ENCODE measurements at places on chromosomes 2 and 18.

GRCh38 chr2:133303150-133303549 is 265.1 kb downstream of the NCKAP5 start:
- DNase-seq = peak; percentile 77

- no peak for DNase-seq
These were observed 61.0 kb downstream of the SPP2 start for GRCh38 chr2:234111523-234111922.

DNA sequence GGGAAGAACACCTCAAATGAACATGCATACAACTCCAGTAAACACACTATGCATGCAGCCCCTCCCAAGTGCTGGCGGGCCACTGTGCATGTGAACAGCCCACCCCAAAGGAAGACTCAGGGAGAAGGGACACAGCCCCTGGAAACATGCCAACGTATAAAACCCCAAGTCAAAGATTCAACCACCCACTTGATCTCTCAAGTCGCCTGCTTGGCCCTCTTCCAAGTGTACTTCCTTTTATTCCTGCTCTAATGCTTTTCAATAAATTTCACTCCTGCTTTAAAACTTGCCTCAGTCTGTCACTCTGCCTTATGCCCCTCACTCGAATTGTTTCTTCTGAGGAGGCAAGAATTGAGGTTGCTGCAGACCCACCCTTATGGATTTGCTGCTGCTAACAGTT is 139.1 kb downstream of the C1D start:
- peak; percentile 29 for DNase-seq

GRCh38 chr2:109247812-109248211 is 118.8 kb downstream of the SH3RF3 start:
- peak; percentile 45 for DNase-seq

GRCh38 chr18:23832911-23833310 is 143.7 kb downstream of the LAMA3 start:
- DNase-seq = no peak

- peak; percentile 70 for DNase-seq
These were observed 13.2 kb upstream of the MYO1B start for GRCh38 chr2:191231995-191232394.

DNA sequence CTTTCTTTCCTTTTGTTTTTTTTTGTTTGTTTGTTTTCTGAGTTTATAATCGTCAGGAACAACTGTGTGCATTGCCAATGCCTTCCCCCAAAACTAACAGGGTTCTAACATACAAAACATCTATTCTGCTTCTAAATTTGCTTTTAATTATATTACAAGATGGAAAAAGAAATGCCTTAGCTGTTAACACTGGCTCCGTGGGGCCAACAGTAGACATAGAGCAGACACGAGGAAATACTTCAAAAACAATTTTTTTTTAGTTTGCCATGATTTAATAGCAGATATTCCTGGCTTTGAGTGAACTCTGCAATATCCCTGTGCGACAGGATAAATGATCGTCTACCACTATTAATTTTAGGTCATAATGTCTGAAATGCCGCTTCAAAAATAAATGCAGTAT is 153.3 kb upstream of the HNRNPA3 start:
- DNase-seq = no peak

- DNase-seq = no peak
These were observed 84.8 kb upstream of the BCL2L11 start for GRCh38 chr2:111035830-111036441.

GRCh38 chr2:120265006-120265405 is 12.4 kb downstream of the RALB start:
- DNase-seq = no peak

DNA sequence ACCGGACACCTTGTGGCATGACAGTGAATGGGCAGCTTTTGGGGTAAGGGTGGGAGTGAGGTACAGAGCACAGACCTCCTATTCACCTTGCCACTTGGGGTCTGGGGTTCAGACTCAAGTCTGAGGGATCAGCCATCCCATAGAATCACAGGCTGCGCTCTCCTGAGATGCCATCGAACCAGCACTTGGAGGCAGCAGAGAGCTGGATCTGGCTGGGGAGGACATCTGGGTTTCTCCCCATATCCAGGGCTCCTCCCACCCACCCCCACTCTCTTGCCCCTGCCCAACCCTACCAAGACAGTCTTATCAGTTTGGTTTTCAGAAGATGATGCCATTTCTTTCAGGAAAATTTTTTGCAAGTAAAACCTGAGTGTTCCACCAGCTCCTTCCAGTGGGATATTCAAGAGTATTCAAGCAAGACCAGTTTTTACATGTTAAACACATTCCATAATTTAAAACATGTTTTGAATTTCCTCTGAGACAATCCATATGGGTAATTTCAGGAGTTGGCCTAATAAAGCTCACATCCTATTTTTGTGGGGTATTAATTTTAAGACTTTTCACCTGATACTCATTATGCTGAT is 29.2 kb upstream of the TEX44 start:
- DNase-seq = peak; percentile 65

GRCh38 chr2:232586943-232587505 is 36.5 kb downstream of the EIF4E2 start:
- DNase-seq = no peak

DNA sequence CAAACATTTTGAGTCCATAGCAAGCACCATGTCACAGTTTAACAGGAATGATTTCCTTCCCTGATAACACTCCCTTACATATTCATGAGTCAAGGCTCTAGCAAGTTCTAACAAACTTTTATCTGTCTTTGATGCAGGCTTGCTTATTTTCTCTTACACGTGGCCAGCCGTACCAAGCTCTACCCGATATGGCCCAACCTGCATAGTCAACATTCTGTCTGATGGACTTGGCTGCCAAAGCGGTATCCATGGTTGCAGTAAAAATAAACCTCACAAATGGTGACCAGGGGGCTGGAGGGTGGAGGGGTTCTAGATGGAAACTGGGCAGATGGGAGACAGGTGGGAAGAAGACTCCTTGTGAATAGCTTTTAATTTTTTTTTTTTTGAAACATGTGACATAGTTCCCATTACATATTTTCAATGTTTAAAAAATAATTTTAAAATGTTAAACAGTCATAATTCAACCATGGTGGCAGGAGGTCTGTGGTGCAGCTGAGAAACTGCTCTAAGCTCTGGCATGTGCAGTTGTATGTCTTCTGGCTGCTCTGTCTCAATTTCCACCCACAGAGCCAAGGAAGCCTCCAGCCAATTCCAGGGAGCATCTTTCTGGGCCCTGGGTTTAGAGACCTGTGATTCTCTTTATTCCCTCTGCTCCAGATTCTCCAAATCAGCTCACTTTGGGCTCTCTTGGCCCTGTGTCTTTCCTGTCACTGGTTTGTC is 20.7 kb upstream of the CXCR1 start:
- DNase-seq = no peak

DNA sequence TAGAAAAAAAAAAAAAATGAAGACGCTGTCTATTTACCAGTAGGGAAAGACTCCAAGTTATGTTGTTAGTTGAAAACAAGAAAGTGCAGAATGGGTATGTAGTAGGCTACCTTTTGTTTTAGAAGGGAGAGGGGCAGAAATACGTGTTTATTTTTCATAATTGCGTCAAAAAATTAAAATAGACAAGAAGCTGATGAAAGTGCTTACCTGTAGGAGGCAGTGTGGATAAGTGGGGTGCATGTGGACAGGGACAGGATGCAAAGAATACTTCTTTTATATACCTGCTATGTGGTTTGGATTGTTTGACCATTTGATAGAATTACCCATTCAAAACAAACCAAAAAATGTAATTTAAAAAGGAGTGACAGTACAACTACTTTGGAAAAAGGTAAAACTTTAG is 3.0 kb upstream of the GCG start:
- no peak for DNase-seq

GRCh38 chr18:79402977-79403722 is 7.4 kb downstream of the NFATC1 start:
- DNase-seq = peak; percentile 36

DNA sequence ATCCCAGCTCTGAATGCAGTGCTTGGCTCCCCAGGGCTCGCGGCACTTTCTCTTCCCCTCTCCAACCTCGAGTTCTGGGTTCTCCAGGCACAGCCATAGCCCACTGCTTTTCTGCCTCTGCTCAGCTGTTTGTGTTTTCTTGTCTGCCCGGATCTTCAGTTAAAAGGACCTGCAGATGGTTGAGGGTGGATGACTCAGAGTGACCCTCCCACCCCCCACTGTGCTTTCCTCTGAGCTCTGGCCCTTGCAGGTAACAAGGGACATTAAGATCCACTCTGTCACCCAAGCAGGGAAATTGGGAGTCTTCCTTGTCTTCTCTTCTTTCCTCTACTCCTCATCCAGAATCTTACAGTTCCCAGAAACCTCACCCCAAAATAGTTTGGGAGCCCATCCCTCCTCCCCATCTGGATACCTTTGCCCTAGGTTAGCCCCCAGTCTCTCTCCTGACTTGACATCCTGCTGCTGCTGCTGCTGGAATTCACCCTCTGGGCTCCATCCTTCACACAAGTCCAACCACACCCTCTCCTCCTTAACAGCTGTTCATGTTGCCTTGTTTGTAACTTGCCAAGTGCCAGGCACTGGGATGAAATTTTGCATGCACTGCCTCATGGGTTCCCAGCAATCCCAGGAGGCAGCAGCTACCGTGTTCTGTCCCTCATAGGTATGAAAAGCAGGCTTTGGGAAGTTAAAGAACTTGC is 157.9 kb upstream of the TTC39C start:
- DNase-seq = no peak

- no peak for DNase-seq
These were observed 56.2 kb downstream of the EDAR start for GRCh38 chr2:108932736-108933332.

DNA sequence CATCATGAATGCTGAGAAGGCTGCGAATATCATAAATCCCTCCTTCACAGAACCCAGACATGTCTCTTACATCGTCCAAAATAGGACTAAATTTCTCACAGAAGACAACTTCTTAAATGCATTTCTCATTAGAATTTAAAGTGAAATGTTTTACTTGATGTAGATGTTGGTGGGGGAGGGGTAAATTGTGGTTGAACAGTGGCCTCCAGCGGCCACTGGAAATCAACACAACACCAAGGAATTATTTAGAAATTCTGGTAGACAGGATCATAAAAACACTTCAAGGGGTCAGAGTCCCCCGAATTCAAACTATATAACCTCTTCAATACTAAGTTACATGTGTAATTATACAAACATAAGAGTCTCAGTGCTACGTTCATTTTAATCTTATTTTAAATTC is 135.9 kb downstream of the ABCA12 start:
- DNase-seq = peak; percentile 66

DNA sequence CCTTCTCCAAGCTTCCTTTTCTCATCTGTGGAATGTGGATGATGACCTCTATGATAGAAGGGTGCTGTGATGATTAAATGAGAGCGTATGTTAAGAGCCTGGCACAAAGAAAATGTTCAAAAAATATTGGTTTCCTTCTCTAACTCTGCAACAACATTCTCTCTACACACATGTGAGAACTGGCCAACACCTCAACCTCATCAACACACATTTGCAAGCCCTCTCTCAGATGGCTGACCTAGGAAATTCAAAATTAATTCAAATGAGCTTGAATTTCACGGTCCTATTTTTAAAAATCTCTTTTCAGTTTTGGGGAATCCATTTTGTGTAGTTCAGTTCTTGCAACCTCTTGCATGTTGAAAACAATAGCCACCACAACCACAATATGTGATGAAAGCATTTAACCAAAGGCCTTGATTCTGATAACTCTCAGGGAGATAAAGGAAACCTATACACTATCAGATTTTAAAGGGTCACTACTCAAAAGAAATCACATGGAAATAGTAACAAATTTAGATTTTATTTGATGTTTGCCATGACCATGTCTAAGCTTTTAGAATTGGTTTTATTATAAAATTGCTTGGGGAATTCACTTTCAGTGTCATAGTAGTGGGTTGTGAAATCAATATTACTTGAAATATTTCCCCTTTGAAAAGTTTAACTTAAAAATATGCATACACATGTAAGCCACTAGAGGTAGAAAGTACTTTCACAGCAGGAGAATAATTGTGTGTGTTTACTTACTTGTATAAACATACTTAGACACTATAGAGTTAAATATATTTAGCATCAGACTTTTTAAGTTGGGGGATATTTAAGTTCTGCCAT is 16.6 kb upstream of the NABP1 start:
- no peak for DNase-seq

DNA sequence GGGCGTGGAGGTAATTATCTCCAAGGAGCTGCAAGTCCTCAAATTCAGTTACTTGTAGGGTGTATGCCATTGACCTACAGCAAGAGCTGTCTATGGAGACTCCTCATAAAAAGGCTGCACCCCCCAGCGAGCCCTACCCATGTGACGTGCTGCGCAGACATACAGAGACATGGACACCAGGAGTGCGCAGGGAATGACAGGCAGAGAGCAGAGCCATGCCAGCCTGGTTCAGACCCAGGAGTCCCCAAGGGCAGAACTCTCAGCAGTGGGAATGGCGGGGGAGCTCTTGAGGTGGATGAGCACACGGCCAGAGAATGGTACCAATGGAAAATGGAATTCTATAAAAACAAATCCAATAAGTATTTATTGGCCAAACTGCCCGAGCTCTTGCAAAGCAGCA is 310.1 kb downstream of the MYCN start:
- DNase-seq = no peak

- no peak for DNase-seq
These were observed 17.3 kb downstream of the SPOPL start for GRCh38 chr2:138518860-138519259.

- no peak for DNase-seq
These were observed 40.6 kb downstream of the ACTR3 start for GRCh38 chr2:113930448-113930847.

- DNase-seq = no peak
These were observed 119.2 kb upstream of the TMEM18 start for GRCh38 chr2:796141-796985.

- no peak for DNase-seq
These were observed 52.0 kb downstream of the ZFP36L2 start for GRCh38 chr2:43174368-43174916.

GRCh38 chr2:86238354-86238753 is 39.1 kb downstream of the MRPL35 start:
- no peak for DNase-seq

DNA sequence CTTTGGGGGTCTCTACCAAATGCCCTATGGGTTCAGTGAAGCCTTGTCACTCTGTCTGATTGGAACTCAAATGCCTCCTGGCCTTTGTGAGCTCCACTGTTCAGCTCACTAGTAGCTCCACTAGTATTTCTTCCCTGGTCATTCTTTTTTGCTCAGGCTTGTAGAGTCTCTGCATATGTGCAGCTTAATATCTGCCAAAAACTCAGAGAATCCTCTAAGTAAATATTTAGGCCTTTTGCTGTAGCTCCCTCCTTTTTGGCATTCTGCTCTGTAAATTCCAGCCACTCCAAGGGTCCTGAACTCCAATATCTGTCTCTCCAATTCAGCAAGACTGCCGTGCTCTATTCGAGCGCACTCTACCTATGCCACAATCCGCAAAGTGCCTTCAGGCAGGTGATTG is 146.5 kb downstream of the MAIP1 start:
- no peak for DNase-seq

DNA sequence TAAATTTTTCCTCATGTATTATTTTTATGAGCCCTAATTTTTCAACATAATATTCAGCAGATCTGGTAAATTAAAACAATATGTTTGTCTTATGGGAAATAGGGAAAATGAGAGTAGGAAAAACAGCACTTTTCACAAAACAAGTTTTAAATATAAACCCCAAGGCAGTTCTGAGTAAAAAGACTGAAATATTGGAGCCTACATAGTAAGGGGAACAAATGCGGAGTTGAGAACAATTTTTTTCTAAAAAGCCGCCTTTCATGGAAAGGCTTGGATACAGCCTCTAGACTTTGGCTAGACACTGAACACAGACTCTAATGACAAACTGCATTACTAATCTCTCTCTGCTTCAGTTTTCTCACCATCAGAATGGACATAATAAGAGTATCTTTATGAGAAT is 174.1 kb downstream of the NOL4 start:
- DNase-seq = no peak

All from cardiac fibroblast (primary cell).